ENCODE measurements at places on chromosomes 2 and 18.

DNA sequence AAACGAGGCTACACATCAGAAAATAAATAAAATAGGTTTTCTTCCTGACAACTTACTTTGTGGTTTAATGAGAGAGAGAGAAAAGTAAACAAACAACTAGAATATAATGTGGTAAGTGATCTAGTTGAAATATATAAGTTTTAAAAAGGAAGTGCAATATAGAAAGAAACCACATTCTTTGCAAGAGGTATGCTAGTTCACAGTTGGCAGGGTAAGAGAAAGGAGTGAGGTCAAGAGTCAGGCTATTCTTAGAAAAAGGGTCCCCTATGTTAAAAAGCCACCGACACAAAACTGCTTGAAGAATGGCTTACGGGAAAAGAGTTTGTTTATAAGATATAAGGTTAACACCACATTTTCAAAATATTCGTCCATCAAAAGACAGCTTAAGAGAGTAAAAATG is 462.1 kb downstream of the ERBB4 start:
- DNase-seq, result no peak

GRCh38 chr2:216909541-216910210 is 49.8 kb upstream of the TNP1 start:
- no peak for DNase-seq

DNA sequence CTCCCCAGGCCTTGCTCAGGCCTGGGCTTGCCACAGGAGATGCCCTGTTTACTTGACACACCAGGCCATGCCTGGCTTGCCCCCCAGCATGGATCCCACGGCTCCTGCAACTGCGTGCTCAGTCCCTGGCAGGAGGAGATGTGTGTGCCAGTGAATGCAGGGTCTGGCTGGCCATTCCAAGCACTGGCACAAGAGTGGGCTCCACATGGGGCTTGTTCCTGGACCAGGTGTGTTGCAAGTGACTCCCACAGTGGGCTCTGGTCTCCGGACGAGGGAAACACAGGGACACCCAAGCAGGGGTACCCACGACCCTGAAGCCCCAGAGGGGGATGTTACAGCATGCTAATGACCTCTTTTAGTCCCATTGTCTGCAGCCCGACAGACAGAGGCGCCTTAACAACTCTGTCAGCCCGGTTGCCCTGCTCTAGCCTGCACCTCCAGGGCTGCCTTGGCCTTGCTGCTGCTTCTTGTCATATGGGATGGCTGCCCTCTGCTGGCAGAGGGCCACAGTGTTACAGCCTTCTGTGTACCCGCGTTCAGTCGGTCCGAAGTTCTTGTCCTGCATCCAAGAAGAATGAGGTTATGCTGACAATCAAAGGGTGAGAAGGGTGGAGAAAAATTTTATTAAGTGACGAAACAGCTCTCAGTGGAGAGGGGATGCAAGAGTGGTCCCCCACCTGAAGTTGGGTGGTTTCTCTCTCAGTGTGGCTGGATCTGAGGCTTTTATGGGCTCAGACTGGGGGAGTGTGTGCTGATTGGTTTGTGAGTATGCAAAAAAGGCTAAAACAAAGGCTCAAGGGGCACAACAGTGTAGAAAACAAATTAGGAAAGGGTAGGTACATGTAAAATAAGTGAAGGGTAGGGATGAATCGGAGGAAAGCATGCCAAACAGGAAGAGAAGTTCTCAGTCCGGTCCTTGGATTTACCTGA is 180.4 kb downstream of the MBD5 start:
- no peak for DNase-seq

DNA sequence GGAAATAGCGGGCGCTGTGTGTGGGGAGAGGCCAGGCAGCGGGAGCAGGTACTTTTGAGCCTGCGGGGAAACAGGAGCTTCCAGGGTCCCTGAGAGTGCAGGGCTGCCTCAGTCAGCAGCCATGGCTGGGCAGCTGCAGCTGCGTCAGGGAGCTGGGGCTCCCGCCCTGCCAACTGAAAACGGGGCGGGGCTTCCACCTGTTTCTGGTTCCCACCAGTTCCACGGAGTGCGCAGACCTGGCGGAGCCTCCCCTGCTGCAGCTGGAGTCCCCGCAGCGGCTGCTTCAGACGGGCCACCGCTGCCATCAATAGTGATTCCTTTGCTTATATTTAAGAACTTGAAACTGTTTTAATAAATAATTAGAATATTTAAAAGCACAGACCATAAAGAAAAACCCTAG is 30.6 kb upstream of the RPRM start:
- DNase-seq, result no peak

GRCh38 chr2:46743021-46743420 is 172.6 kb downstream of the MCFD2 start:
- DNase-seq, result no peak

- no peak for DNase-seq
These were observed 1424.0 kb upstream of the PIK3C3 start for GRCh38 chr18:40531051-40531450.

DNA sequence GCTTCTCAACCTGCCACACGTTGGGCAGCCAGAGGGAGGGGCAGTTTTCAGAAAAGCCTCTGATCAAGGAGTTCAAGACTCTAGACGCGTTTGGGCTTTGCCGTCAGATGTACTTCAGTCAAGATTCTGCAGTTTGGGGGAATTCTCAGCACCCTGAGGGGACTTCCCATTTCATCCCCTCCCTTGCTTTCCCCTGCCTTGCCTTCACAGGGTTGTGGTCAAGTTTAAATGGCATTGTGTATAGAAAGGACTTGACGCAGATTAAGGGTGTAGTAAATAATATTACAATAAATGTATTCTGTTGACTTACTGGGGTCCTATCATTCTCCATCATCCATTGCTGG is 198.3 kb upstream of the NABP1 start:
- DNase-seq, result no peak

DNA sequence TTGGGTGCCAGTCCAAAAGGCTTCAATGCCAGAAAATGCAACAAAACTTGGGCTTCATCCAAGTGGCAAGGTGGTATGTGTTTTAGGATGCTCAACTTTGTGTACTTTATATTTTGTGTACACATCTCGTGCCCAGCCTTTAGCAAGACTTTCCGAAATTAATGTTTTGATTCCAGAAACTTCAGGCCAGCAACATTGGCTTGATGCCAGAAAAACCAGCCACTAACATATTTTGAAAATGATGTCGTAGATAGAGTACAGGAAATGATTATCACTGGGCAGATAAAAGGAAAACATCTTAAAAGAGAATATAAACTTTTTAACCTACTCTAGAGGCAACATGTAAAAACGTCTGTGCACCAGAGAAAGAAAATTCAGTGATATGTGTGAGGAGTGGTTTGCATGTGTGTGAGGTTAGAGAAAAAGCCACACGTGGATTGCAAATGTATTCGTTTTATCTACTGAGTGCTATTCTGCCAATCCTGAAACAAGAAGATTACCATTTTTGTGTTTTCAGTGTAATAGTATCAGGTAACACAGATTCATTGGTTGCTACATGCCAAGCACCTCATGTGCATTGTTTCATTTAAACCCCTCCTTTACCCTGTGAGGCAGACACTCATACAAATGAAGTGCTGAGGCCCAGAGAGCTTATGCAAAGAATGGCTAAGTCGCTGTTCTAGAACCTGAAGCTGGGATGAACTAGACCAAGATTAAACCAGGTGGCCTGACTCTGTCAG is 264.8 kb downstream of the C1D start:
- DNase-seq, result peak; percentile 72

DNA sequence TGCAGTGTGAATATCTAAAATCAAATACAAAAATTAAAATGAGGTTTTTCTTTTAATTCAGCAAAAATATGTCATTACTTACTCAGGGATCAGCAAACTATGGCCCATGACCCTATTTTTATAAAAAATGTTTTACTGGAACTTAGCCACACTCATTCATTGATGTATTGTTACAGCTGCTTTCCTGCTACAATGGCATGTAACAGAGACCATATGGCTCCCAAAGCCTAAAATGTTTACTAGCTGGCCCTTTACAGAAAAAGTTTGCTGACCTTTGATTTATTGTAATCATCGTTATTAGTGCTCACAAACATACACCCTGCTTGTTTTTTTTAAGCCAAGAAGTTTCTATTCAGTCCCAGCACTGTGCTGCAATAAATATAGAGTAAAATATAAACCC is 120.3 kb downstream of the PLA2R1 start:
- peak; percentile 63 for DNase-seq

GRCh38 chr2:162090109-162090508 is 16.1 kb upstream of the DPP4 start:
- no peak for DNase-seq

DNA sequence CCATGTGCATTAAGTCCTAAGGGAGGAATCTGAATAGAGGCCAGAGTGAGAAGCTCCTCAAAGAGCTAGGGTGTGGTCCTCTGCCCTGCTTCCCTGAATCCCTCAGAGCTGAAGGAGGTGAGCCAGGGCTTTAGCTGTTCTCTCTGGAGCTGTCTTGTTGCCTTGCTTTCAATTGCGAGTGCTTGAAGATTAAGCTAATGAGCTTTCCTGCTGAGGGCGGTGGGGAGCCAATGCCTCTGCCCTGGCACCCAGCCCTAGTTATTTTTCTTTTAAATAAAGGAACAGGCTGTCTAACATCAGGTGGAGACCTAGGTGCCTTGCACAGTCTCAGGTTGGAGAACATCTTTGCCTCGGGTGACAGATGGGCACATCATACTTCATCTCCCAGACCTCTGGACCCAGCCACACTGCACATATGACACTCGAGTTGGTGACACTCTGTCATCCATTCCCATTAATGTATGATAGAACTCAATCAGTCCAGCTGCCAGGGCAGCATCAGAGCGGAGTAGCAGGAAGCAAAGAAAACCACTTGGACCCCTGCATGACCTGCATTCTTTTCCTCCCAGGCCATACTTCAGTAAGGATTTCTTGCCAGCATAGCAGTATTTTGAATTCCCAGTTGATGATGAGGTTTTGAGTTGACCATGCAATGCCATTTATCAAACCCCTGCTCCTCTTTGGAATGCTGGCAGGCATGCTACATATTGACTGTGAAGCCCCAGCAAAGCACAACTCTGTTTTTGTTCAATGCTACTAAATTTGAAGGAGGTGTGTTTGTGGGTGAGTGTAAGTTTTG is 292.7 kb downstream of the RNF144A start:
- DNase-seq, result no peak

- no peak for DNase-seq
These were observed 377.4 kb downstream of the RPRM start for GRCh38 chr2:153101187-153101586.

- DNase-seq, result no peak
These were observed 33.3 kb upstream of the CREG2 start for GRCh38 chr2:101420623-101421022.

DNA sequence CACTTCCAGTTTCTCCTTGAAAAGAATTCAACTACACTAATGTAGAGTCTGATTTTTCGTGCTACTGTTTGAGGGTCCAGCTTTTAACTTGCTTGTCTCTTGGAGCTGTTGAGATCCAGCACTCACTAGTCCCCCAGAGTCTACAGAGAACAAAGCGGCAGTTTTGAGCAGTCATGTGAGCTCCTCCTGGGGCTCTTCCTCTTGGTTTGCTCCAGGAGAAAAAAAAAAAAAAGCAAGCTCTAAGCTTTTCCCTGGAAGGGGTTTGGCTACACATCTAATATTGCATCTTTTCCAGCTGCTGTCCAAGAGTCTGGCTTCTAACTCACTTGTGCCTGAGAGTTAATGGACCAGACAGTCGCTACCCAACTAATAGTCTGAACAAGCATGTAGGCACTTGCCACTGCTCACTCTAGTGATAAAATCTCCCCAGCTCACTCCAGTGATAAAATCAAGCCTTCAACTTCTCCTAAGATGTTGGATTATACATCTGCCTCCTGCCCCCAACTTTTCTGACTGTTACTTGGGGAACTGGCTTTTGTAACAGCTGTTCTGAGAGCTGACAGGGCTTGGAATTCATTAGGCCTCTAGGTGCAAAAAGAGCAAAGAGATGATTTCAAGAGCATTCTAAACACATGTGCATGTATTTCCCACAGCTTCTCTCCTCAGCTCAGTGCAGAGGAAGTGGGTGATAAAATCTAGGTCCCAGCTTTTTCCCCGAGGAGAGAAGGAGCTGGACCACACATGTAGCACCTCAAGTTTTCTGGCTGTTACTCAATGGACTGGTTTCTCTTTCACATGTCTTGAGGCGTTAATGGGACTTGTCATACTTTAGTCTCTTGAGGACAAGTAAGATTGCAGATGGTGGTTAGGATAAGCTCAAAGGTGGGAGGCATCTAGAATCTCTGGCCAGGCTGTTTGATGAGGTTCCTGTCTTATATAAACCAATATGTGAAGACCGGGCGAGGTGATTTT is 750.5 kb downstream of the LRP1B start:
- DNase-seq, result no peak

DNA sequence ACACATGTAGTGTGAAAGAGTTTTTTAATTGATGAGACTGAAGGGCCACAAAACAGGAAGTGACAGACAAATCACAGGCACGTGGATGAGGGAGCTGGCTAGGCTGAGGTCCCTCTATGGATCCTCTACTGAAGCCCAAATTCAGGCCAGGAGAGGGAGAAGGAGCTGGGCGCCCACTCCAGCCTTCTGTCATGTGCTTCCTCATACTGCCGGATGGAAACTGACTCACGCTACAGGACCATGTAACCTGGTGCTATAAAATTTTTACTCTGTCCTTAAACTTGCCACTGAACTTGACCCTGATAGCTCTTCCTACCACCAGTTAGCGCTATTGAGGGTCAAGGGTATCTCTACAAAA is 31.3 kb downstream of the PSTPIP2 start:
- no peak for DNase-seq

DNA sequence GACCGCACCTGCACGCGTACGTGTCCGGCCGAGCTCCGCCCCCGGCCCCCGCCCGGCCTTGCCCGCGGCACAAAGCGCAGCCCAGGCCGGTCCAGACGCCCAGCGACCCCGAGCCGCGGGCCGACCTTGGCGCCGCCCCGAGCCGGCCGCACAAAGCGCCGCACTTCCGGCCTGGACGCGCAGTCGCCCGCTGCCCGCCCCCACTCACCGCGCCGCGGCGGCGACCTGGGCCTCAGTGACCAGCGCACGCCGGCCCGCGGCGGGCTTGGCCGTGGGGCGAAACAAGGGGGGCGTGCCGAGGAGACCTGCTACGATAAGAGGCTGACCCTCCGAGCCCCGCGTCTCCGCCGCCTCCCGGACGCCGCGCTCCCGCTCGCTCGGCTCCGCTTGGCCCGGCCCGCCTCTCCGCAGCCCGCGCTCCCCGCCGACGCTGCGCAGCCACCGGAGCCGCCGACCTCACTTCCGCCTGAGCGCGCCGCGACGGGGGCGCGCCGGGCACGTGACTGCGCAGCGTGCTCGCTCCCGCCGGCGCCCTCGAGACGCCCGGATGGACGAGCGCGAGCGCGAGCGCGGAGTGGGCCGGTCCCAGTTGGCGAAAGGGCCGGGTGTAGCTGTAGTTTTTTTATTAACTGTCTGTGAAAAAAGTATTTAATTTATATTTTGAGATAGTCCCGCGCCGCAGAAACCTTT is at the start of gene FAM168B:
Gene FAM168B, minus strand, starts transcription at position 455 of the 690 bp plus-strand sequence. CDS start 10,814 bp downstream, outside the sequence.
- peak; percentile 92 for DNase-seq

DNA sequence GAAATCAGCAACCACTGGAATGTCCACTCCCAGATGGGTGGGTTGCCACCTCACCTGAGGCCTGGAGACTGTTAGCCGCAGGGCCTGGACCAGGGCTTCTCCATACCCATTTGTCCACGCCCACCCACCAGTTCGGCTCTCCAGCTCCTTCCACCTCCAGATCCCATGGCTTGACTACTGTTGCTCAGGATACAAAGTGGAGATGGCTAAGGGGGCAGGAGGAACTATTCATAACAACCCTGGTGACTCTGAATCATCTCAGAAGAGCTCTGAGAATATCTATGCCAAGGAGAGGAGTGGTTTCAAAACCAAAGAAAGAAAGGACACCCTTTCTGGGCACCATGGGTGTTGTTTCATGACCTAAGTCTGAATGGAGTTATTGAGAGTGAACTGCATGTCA is 145.8 kb downstream of the LAMA3 start:
- DNase-seq, result no peak

- DNase-seq, result peak; percentile 95
These were observed at the start of gene VSNL1 for GRCh38 chr2:17540093-17540812. Gene VSNL1 (plus strand): TSS chr2:17540696. CDS start chr2:17592075, 51,379 bp downstream.

All from right lung (tissue), 10 donors.